ENCODE measurements at places on chromosomes 6 and 20. TPM values are rescaled to one million over a fixed set of nuclear protein-coding genes. Genes with fewer than 3 reads are reported as not detected.

HLA-DPB1 gene
- total RNA-seq = 24.7 TPM

GABRR1 gene
- not detected for total RNA-seq

OR2H2 gene
- total RNA-seq = not detected

ARFGEF2 gene
- total RNA-seq = 22.0 TPM

SIRPB2 gene
- not detected for total RNA-seq

GMNN gene
- 63.2 TPM for total RNA-seq

COL9A3 gene
- total RNA-seq = not detected

SDCBP2 gene
- 1.4 TPM for total RNA-seq

PRPH2 gene
- not detected for total RNA-seq

GRCh38 chr6:7542065-7542873, 798 bp downstream of the DSP start:
- H3K27me3 ChIP-seq = peaks cover 76% of the 10 kb centered on the region
- H3K4me3 ChIP-seq = peak overlapping the region; percentile 70
- no peak for DNase-seq
- no peak overlapping the region for H3K27ac ChIP-seq

GRCh38 chr6:144335914-144336313, 50.8 kb downstream of the UTRN start:
- H3K27me3 ChIP-seq = no peaks in the 10 kb centered on the region
- no peaks in the 10 kb centered on the region for H3K36me3 ChIP-seq
- peaks cover 57% of the 10 kb centered on the region for H3K4me1 ChIP-seq
- peak overlapping the region; percentile 89 for H3K27ac ChIP-seq

GRCh38 chr6:44010411-44011349, 116.6 kb downstream of the MRPL14 start:
- no peak for DNase-seq
- no peak overlapping the region for H3K27ac ChIP-seq
- H3K4me1 ChIP-seq = peaks cover 2% of the 10 kb centered on the region
- H3K4me3 ChIP-seq = no peak overlapping the region
- H3K36me3 ChIP-seq = no peaks in the 10 kb centered on the region

- no peak overlapping the region for H3K27ac ChIP-seq
- no peak overlapping the region for H3K4me3 ChIP-seq
- no peaks in the 10 kb centered on the region for H3K4me1 ChIP-seq
- peaks cover 14% of the 10 kb centered on the region for H3K27me3 ChIP-seq
Measured at GRCh38 chr6:125612345-125612846, 137.0 kb upstream of the HEY2 start.

DNA sequence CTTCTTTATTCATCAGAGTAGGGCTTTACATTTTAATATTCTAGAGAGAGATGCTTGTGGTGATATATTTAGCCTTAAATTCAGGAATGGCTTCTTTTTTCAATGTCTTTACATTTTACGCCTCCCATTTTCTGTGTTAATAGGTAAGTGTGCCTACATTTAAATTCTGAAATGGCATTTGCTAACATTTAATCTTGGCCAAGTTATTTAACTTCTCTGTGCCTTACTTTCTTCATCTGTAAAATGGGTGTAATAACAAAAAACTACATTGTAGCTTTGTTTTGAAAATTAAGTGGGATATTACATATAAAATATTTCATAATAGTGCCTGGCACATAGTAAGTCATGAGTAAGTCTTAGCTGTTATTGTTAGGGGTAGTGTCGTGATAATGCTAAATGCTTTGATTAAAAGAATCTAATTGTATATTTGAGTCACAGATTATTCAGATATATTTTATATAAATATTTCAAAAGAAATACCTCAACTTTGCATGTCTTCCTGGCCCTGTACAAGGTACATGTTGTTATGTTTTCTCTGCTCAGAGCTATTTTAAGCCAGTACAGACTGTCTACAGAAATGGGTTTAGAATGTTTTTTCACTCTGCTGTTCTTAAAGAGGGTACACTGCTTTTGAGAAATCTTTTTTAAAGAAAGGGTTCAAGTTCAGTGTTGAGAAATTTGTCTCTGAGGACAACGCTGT, 18.8 kb downstream of the CARMIL1 start:
- H3K27ac ChIP-seq = no peak overlapping the region
- DNase-seq = no peak
- H3K27me3 ChIP-seq = no peaks in the 10 kb centered on the region
- H3K4me3 ChIP-seq = no peak overlapping the region
- H3K4me1 ChIP-seq = peaks cover 6% of the 10 kb centered on the region

DNA sequence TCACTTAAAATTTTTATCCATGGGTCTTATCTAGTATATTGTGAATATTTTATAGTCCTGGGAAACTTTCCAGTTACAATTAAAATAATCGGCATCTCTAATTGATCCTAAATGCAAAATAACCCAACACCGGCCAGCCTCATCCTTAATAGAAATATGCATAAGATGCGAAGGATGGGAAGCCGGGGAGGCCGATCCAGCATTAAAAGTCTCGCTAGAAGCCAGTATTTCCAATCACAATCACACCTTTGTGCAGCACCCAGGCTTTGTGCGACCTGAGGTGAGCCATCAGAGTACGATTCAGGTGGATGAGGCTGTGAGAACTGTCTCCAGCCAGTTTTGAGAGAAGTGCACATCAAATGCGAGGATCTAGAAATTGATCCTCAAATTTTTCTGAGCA, 65.4 kb downstream of the EZR start:
- H3K4me1 ChIP-seq = peaks cover 4% of the 10 kb centered on the region
- DNase-seq = no peak
- no peak overlapping the region for H3K27ac ChIP-seq
- peaks cover 12% of the 10 kb centered on the region for H3K36me3 ChIP-seq
- H3K27me3 ChIP-seq = no peaks in the 10 kb centered on the region
- no peak overlapping the region for H3K4me3 ChIP-seq

GRCh38 chr6:130749402-130749801, 77.8 kb upstream of the SMLR1 start:
- DNase-seq = no peak
- no peaks in the 10 kb centered on the region for H3K4me1 ChIP-seq
- no peak overlapping the region for H3K27ac ChIP-seq
- peaks cover 3% of the 10 kb centered on the region for H3K36me3 ChIP-seq
- no peak overlapping the region for H3K4me3 ChIP-seq
- no peaks in the 10 kb centered on the region for H3K27me3 ChIP-seq

DNA sequence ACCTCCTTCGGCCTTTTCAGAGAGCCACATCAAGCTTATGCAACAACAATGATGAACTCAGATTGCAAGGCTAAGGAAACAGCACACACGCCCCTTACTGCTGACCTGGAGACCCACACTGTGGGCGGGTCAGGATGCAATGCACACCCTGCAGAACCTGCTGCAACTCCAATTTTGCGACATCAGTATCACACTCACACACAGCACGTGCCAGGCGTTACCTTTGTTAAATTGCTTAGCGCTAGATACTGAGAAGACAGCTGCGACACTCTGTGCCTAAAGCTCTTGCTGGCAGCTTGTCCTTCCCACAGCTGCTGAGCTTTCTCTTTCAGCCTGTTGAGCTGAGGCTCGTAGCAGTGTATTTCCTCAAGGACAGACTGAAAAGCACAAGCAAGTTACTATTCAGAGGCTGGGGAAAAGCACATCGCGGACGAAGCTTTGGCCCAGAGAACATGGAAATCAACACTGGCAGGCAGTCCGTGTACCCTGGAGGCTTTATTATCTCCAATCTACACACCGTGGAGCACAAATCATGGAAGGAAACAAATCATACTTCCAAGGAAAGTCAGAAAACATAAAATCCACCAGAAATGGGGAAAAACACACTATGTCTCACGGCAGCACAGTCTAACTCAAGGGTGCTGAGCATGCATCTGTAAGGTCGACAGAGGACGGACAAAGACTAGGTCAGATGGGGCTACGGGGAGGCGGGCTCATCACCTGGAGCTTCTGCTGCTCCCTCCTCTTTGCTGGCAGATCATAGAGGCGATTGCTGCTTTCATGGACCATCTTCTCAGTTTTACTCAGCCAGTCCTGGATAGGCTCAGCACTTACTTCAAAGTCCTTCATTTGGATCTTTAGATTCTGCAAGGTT, 268.2 kb downstream of the SYNE1 start:
- H3K4me3 ChIP-seq = no peak overlapping the region
- H3K36me3 ChIP-seq = no peaks in the 10 kb centered on the region
- H3K4me1 ChIP-seq = no peaks in the 10 kb centered on the region
- H3K27me3 ChIP-seq = peaks cover 11% of the 10 kb centered on the region
- H3K27ac ChIP-seq = no peak overlapping the region

GRCh38 chr6:127291495-127291894, 24.8 kb downstream of the RNF146 start:
- DNase-seq = no peak
- no peaks in the 10 kb centered on the region for H3K27me3 ChIP-seq
- H3K27ac ChIP-seq = no peak overlapping the region
- peaks cover 22% of the 10 kb centered on the region for H3K4me1 ChIP-seq
- H3K4me3 ChIP-seq = no peak overlapping the region

- no peak overlapping the region for H3K4me3 ChIP-seq
- no peaks in the 10 kb centered on the region for H3K36me3 ChIP-seq
- H3K27ac ChIP-seq = no peak overlapping the region
- no peaks in the 10 kb centered on the region for H3K27me3 ChIP-seq
Measured at GRCh38 chr6:55726144-55726543, 147.2 kb upstream of the HMGCLL1 start.

GRCh38 chr20:52172392-52173047, 19.1 kb downstream of the ZFP64 start:
- H3K27ac ChIP-seq = no peak overlapping the region
- no peaks in the 10 kb centered on the region for H3K27me3 ChIP-seq
- H3K4me1 ChIP-seq = peaks cover 16% of the 10 kb centered on the region
- peaks cover 14% of the 10 kb centered on the region for H3K36me3 ChIP-seq
- DNase-seq = no peak
- no peak overlapping the region for H3K4me3 ChIP-seq

- no peak for DNase-seq
- H3K4me3 ChIP-seq = no peak overlapping the region
- H3K4me1 ChIP-seq = peaks cover 5% of the 10 kb centered on the region
- no peaks in the 10 kb centered on the region for H3K27me3 ChIP-seq
- H3K27ac ChIP-seq = no peak overlapping the region
Measured at GRCh38 chr6:14824484-14825275, 421.2 kb upstream of the JARID2 start.

DNA sequence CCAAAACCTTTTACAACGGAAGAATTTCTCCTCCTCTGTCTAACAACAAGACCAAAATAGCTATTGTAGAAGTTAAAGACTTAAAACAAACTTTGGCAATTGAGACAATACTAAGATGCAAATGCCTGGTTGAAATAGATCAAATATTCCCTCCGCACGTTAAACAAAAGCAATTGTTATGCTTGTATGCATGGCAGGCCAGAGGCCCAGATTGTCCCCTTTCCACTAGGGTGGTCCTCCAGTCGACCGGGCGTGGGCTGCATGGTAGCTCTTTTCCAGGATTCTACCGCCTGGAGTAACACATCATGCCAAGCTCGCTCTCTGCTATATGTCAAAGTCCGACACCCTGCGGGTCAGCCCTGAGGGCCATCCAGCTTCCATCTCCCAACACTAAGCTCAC, 234.7 kb downstream of the RNGTT start:
- H3K27me3 ChIP-seq = no peaks in the 10 kb centered on the region
- H3K36me3 ChIP-seq = peaks cover 15% of the 10 kb centered on the region
- no peak for DNase-seq

DNA sequence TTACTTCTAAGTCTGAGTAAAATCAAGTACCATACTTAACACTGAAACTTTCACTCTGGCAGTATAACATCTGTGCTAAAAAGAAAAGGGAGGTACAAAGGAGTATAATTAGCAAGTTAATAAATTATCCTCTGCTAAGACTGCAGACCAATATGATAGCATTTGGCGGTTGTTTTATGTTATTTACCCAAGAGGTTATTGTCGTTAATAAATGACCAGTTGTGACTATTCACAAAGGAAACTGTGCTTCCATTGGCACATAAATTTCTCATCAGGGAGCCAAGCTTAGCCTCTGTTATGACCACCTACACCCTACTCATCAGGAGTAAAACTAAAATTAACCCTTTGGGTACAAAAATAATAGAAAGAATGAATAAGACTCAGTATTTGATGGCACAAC, 86.5 kb downstream of the CRYBG1 start:
- no peak for DNase-seq
- H3K27me3 ChIP-seq = peaks cover 15% of the 10 kb centered on the region
- peaks cover 16% of the 10 kb centered on the region for H3K4me1 ChIP-seq
- no peaks in the 10 kb centered on the region for H3K36me3 ChIP-seq
- H3K4me3 ChIP-seq = no peak overlapping the region

DNA sequence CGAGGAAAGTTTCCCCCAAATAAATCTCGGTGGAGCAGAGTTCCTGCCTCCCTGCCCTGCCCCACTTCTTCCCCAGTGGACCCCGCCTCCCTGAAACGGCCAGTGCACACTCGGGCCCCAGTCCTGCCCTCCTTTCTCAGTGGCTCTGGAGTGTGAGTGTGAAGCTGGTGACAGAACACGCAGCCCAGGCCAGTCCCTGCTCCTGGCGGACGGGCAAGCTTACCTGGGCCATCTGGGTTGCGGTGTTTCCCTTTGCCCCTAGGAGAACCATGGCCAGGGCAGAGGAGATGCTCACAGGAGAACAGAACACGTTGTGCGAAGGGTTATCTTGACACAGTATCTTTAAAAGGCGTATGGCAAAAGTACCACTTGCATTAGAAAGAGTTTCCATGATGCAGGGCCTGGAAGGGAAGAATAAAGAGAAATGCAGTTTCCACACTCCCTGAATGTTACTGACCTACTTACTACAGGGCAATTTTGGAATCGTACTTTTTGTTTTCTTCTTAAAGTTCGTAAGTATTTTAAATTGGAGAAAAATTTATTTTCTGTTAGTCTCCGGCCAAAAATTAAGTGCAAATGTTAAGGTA, 2.8 kb downstream of the SERPINB9 start:
- DNase-seq = no peak
- H3K27me3 ChIP-seq = peaks cover 2% of the 10 kb centered on the region
- peak overlapping the region; percentile 64 for H3K27ac ChIP-seq
- H3K4me1 ChIP-seq = peaks cover 59% of the 10 kb centered on the region
- peaks cover 63% of the 10 kb centered on the region for H3K36me3 ChIP-seq
- peak overlapping the region; percentile 99 for H3K4me3 ChIP-seq
